ENCODE measurements at places on chromosomes 2 and 18. TPM values are rescaled to one million over a fixed set of nuclear protein-coding genes. Genes with fewer than 3 reads are reported as not detected.

- peak; percentile 50 for DNase-seq
Measured at GRCh38 chr18:47929681-47930198, 719 bp downstream of the SMAD2 start.

DNA sequence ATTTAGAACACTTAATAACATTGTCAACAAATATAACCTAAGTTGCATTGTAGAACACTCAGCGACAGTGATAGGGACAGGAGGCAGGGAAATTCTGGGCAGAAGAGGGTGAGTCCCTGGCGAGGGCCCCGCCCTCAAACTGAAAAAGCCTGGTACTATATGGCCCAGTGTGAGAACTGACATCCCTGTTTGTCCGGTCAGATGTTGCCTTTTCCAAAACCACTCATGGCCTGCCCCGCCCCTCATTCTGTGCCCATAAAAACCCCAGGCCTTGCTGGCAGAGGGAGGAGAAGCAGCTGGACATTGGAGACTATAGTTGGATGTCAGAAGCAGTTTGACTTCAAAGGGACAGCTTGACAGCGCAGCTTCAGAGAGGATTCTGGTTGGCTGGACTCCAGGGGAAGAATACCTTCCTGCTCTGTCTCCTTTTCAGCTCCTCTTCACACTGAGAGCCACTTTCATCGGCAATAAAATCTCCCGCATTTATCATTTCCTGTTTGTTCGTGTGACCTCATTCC lies 47.0 kb downstream of the FAM117B start:
- no peak for DNase-seq

The CGREF1 gene
- 0.20 TPM for total RNA-seq

DNA sequence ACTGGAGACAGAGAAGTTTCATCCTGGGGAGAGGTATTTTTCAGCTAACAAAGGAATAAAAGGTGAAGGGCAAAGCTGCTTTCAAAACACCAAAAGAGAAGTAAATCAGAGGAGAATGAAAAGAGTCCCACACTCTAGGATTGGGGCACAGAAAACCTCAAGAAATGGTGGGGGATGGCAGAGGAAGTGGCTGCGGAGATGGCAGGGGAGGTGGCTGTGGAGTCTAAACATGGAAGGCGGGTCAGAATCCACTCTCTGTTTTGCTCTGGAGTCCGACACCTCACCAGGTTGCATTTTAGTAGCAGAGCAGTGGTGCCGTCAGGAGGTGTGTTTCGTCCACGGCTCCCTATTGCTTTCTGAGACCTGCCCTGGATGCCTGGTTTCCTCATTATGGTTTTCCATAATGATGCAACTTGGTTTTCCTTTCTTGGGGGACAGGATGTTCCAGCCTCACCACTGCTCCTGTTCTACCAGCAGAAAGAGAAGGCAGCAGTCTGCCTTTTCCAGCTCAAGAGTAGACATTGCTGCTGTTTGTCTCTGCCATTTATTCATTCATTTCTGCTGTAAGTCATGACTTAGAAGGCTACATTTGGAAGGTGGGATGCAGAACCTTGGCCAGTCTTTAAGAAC lies 188.7 kb downstream of the ANKRD44 start:
- no peak for DNase-seq

The PRSS56 gene
- total RNA-seq, result not detected

DNA sequence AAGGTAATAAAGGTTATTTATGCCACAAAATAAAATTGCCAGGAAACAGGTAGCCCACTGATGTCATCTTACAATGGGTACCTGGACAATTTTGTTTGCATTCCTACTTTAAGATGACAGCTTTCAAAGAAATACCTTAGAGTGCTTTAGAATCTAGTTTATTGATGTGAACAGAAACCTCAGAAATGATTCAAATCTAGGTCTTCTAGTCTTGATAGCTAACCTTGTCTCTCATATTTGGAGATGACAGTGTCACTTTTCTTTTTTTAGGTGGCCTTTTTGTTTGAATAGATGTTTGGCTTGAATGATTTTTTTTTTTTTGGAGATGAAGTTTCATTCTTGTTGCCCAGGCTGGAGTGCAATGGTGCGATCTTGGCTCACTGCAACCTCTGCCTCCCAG lies 69.1 kb downstream of the PIK3C3 start:
- no peak for DNase-seq

The FRZB gene
- not detected for total RNA-seq

Measured in renal cortical epithelial cell (primary cell).